ENCODE measurements at places on chromosomes 1 and 21.

DNA sequence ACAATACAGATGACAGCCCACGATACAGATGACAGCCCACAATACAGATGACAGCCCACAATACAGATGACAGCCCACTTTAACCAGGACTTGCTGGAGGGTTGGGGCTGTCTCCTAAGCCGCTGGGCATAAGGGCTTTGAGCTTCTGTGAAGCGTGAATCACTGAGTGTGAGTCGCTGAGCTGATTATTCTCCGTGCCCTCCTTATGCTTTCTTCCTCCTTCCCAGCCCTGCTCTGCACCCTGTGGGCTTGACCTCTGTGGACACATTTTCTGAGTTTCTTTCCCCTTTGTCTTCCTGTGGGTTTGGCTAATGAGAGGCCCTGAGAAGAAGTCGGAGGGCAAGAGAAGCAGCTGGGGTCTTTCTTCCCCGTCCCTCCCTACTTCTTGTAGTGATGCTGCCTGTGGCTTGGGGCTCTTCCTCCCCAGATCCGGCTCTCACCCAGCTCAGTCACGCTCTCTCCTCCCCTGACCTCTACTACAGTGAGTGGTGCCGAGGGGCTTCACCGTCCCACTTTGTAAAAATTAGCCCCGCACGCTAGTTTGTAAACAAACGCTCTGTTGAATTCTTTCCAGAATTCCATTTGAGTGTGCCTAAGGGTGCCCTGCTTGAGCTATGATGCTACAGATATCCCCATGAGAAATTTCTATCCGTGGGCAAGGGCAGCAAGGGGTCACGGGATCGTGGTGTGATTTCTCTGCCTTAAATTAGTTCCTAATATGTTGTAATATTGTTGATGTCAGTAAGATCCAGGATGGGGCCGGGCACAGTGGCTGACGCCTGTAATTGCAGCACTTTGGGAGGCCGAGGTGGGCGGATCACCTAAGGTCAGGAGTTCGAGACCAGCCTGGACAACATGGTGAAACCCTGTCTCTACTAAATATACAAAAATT is 46.4 kb upstream of the SOD1 start:
- no peak for DNase-seq

DNA sequence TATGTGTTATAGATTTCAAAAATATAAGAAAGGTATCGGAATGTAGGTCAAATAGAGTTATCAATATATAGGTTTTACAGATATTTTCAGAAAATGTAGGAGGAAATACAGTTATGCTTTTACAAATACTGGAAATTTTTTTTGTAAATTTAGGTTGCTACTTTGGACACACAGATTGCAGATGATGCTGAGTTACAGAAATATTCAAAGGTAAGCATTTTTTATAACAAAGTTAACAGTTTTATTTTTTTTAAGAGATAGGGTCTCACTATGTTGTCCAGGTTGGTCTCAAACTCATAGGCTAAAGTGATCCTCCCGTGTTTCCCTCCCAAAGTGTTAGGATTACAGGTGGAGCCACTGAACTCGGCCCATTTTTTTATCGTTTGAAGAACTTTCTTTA is 66.0 kb downstream of the PATJ start:
- no peak for DNase-seq

GRCh38 chr1:30444850-30445249 is 278.5 kb downstream of the MATN1 start:
- DNase-seq: no peak

DNA sequence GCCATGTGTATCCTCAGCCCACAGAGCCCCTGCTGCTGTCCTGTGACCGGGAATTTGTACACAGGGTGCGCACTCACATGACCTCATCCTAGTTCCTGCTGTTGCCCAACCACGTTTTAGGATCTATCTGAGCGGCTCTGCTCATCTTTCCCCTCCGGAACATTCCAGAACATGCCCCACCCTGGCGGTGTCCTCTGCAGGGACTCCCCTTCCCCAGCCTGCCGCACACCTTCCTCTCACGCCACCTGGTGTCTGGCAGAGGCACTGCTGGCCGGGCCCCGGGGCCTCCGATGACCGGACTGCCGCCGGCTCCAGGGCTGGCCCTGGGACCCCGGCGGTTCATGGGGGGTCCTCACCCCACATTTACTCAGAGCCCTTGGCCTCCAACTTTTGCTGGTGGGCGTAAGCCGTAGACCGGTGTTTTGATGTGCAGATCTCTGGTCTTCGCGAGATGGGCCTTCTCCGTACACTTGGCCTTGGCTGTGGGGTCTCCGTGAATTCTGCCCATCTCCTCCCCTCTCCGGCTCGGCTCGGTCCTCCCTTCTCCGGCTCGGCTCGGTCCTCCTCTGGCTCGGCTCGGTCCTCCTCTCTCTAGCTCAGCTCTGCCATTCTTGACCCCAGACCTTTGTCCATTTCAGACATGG is 29.5 kb downstream of the ARHGEF16 start:
- peak; percentile 28 for DNase-seq

- DNase-seq: peak; percentile 78
Measured at GRCh38 chr21:17688912-17689874, 76.5 kb upstream of the BTG3 start.

DNA sequence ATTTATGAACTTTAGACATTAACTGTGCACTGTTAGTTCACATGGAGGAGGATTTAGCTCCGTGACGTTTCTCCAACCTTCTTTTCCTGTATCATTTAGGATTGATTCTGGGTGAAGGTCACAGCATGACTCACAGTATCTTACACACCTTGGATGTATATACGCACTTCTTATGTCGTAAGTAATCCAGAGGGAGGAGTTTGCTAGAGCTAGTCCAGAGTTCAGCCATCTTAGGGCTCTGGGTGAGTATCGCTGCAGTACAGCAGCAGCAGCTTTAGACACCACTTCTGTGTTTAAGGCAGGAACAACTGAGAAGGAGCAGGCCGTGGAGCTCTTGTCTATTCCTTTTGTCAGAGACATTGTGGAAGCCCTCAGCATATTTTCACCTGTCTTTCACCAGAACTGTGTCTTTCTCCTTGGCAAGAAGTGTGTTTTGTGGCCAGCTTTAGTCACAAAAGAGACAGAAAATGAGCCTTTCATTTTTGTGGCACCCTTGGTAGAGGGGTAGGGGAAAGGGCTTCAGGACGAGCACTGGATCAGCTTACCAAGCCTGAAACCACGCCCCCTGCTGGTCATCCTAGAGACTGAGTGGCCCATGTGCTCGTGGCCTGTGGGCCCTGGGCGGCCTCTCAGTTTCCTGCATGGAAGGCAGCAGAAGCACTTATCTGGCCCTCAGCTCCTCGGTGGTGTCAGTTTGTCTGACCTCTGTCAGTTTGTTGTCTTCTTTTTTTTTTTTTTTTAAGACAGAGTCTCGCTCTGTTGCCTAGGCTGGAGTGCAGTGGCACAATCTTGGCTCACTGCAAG is 64.0 kb downstream of the ADARB1 start:
- peak; percentile 55 for DNase-seq

DNA sequence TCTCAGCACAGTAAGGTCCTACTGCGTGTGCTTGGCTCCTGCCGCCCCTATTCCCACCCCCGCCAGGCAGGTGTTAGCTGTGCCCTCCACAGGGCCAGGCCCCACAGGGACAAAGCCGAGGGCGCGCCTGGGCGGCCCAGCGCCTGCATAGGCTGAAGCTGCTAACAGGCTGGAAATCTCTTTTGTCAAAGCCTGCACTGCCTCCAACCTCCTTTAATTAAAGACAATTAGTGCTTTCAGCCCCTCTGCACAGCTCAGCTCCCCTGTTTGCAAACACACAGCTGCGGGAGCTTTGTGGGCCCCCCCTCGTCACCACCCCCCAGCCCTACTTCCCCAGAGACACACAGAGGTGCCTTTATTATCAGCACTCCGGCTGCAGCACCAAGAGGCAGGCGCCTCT is 95.9 kb downstream of the EPHB2 start:
- no peak for DNase-seq

DNA sequence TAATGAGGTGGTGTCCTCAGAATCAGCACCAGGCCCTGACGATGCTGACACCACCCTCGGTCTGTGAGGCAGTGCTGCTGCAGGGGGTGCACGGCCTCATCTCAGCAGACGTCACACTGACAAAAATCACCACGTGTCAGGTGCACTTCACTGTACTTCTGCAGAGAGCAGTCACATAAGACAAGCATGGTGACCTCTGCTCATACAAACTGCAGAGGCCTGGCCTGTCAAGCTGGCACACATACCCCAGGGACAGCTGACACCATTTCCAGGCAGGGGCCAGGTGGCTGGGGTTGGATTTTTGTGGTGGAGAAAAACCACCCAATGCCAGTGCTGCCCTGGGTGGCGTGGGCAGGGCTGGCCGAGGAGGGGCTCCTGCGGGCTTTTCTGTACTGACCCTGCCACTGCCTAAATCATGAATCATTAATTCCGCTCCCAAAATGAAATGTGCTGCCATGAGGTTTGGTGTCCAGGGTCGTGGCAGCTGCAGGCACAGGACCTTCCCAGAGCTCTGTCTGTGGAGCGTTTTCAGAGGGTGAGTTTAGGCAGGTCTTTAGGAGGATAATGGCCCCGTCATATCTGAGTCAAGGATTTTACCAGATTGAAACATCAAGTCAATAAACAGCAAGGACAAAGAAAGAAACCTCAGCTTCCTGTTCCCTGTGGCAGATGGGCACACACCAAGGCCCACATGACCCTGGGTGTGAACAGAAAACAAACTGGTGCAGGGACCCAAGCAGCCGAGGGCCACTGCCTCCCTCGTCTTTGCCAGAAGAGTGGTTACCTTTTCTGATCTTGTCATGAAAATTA is 33.4 kb upstream of the GPR153 start:
- DNase-seq: no peak

GRCh38 chr1:169933984-169934725 is 40.5 kb upstream of the SCYL3 start:
- peak; percentile 62 for DNase-seq

DNA sequence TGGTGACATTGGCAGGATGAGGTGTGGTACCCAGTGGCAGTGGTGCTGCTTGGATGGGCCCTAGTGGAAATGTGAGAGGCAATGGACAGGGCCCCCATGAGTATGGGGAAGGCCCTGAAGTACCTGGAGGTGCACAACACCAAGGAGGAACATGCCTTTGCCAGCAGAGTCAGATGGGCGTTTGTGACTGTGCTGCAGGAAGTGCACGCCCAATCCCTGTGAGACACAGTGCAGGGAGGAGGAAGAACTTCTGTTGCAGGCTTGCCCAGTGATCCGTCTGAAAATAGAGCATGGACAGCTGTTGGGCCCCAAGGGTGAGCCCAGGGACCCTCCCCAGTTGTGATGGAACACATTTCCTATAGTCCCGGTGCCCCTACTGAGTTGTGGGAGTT is 42.7 kb downstream of the GJA5 start:
- peak; percentile 18 for DNase-seq

GRCh38 chr21:36203603-36203889 is 46.9 kb downstream of the DOP1B start:
- peak; percentile 65 for DNase-seq

DNA sequence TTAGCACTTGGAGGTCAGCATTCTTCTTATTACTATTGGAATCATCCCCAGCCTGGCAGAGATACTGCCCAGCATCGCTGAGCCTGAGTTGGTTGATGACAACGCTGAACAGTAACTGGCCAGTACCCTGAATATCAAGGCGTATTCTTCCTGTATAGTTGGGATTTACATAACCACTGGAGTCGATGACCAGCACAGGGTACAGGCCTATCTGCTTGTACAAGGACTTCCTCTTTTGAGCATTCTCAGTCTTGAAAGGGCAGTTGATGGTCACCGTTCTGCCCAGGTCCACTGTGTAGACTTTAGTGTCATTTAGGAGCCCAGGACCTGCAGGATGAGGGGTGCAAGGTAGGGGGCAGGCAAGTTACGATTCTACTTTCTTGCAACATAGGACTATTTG is 8.8 kb downstream of the PIGR start:
- DNase-seq: no peak

DNA sequence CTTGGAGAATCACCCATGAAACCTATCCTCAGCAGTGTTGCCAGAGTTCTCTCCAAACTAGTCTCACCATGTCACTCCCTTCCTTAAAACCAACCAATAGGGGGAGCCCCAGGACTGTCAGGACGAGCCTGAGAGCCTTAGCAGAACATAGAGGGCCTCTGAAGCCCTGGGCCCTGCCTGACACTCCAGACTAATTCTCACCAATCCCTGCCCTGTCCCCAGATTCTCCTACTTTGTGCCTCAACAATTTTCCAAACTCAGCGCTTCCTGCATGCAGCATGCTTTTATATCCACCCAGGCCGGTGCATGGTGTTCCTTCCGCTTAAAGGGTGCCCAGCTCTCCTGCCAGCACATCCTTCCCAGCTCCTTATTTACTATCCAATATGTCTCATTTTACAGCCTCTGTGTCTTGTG is 42.7 kb downstream of the HSD3B1 start:
- DNase-seq: peak; percentile 39

GRCh38 chr1:34618381-34618780 is 136.5 kb upstream of the GJB5 start:
- peak; percentile 2 for DNase-seq

GRCh38 chr1:27956761-27957160 is 3.0 kb upstream of the XKR8 start:
- no peak for DNase-seq

DNA sequence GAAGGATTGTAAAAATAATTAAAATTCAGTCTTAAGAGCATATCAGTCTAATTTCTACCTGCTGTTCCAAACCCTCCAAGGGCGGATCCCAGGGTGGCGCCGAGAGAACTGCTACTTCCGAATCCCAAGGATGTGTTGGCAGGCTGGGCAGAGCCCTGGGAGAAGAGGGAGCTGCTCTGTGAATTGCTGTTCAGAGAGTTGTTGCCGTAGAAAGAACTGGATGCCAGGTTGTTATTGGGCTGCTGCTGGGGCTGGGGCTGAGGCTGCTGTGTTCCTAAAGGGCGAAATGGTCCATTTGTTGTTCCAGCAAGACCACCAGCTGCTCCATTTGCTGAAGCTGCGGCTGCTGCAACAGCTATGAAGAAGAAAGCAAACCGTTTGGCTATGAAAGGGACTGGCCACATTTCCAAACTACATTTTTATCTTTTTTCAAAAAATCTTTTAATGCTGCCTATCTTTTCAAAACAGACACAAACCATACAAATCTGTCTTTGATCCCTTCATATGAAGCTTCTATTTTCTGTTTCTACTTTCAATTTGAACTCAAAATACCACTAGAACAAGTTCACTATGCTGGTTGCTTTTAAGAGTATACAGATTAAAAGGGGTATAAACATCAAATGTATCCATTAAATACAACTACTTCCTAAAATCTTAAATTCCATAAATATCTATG is 57.5 kb upstream of the SDC3 start:
- DNase-seq: no peak

- DNase-seq: no peak
Measured at GRCh38 chr1:37725851-37726613, 33.7 kb downstream of the CDCA8 start.

- DNase-seq: no peak
Measured at GRCh38 chr1:10149231-10149630, 61.1 kb upstream of the KIF1B start.

Measured in LoVo (cell line).